ENCODE measurements at places on chromosomes 12 and 14.
A peak's percentile ranks its signal among the peaks of the same experiment; 100 is the strongest.

DNA sequence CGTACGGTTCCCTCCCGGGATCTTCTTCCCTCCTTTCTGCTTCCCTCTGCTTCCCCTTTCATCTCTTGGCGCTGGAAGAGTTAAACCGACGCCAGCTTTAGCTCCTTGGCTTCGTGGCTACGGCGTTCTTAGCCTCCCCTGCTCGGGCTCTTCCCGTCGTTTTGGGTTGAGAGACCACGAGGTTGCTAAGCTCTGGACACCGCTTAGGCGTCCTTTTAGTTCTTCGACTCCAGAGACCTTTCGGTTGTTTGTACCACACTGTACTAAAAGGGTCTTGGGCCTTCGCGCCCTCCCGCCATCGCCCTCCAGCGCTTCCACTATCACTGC lies 545 bp downstream of the CPSF2 start:
- peak; percentile 22 for DNase-seq

GRCh38 chr12:93624595-93625294 lies 52.3 kb downstream of the SOCS2 start:
- peak; percentile 47 for DNase-seq

DNA sequence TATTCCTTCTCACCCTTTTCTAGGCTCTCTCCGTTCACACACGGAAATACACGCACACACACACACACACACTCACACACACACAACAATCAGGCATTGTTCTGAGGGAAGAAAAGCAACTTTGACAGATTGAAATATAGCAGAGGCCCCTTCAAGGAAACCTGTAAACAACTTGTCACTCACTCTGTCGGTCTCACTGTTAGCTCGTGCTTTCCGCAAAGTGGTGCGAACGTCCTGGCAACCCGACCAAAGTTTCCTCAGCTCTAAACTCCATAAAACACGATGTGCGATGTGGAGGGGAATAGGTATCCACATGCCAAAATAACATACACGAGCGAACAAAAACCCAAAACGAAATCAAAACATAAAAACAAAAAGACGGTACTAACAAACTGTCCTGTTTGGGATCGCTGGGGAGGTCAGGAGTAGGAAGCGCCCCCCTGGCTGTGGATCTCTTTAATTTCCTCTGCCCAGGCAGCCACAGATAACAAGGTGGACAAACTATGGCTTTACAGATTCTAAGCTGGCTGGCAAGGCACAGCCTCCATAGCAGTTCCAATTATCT lies 822 bp upstream of the SOX5 start:
- no peak for DNase-seq

DNA sequence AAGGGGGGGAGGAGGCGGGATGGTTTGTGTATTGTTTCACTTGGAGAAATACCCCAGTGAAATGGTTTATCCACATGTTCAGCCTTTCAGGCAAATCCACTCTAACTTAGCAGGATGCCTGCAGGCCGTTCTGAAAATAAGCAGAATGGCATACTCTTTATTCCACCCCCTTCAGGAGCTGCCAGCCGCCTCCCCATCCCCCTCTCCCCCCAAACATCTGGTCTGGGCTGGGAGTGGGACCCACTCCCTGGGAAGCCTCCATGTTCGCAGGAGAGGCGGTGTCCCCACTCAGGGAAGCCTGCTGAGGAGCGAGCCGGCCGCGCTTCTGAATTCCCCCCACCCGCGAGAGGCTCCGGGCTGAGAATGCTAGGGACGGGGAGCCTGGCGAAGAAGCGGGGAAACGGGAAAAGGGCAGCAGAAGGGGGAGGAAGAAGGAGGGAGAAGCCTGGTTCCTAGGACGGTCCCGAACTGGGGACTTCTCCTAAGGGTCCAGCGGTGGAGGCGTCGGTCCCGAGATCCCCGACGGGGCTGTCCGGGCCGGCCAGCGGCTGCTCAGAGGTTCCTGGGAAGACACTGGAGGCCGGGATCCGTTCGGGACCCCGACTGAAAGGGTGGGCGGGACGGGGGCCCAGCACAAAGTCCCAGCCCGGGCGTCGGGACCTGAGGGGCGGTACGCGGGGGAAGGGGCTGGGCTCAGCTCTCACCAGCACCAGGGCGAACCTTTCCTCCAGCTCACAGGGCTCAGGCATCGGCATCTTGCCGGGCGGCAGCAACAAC lies 666 bp downstream of the FMNL3 start:
- DNase-seq: no peak

GRCh38 chr14:76943072-76943471 lies 85.4 kb downstream of the IRF2BPL start:
- DNase-seq: no peak

DNA sequence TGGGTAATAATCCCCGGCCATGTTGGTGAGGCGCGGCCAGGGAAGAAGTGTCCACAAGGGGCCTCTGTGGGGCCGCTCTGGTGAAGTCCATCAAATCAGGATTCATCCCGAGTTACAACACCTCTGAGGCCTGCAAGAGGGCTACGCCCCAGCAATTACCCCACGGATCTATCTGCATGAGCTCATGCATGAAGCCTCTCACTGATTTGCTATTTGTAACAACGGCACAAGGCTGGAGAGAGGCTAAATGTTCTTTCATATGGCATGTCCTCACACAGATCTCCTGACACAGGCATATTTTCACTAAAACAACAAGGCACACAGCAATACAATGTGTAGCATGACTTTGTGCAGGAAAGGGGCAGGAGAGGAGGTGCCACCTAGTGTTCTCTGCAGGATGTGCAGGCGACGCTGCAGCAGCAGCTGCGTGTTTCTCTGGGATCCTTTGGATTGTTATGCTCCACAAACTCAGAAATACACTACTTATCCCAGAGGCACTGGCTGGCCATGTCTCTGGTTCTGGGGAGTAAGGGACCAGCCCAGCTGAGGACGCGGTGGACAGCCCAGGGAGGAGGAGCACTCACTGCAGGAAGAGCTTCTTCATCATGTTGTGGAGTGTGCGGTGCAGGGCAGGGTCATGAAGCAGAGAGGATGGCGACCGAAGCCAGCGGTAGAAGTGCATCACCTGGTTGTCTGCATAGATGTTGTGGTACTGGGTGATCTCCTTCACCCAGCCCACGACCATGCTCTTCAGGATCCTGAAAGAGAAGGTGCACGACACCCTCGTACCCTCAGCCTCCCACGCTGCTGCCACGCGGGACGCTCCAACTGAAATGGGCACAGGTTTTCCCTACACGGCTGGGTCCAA lies 20.2 kb downstream of the P2RX2 start:
- DNase-seq: no peak
